SK-N-DZ (cell line): ENCODE measurements at places on chromosomes 13 and 19.
A peak's percentile ranks its signal among the peaks of the same experiment; 100 is the strongest.

DNA sequence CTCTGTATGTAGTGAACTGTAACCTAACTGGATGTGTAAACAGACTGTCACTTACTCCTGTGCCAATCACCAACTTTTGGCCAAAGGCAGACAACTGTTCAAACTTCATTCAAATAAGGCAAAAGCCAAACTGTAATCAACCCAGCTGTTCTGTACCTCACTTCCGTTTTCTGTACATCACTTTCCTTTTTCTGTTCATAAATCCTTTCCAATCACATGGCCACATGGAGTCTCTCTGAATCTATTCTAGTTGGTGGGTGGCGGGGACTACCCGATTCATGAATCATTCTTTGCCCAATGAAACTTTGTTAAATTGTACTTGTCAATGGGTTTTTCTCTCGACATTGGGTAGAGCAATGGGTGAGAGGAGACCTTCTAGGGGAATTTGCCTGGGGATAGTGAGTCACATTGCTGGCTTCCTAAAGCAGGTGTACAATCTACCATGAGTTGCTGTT is 178.3 kb upstream of the RFC3 start:
- no peak for DNase-seq

- DNase-seq = no peak
Measured at GRCh38 chr19:48539503-48540096, 12.4 kb upstream of the SULT2B1 start.

- no peak for DNase-seq
Measured at GRCh38 chr13:67619351-67619994, 389.3 kb upstream of the PCDH9 start.

DNA sequence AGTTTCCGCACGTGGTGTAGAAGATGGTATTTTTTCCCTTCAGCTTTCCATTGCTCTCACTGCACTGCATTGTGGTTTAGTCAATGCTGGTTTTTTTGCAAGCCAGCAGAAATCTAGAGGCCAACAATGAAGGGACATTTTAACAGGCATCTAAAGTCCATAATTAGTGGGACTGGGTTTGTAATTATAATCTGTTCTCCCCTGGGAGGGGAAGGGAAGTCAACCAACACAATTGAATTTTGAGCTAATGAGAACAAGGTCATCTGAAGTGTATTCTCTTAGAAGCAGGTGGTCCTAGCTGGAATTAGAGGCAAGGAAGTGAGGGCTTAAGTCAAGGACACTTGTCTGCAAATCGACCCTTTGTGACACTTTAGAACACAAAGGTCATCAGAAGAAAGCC is 156.4 kb downstream of the MYO16 start:
- DNase-seq = peak; percentile 59

GRCh38 chr19:44002566-44003460 is at the start of gene ZNF230:
Gene ZNF230, plus strand, starts transcription at chr19:44002957. Its CDS starts 4,122 bp downstream, at chr19:44007079.
- DNase-seq = peak; percentile 93

DNA sequence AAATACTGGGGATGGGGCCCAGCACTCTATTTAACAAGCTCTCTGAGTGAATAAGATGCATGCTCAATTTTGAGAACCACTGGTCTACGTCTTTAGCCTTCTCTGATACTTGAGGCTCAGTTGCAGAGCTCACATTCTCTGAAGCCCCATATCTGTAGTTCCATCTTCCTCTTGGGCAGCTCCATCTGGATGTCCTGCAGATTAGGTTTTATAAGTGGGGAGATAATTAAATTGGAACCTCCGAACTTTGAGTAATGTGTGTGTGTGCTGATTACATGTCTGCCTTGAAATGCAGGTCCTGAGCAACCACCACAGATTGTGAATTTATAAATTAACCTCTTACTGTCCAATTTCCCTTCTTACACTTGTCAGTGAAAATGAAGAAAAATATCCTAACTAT is 7.2 kb upstream of the RASL11A start:
- DNase-seq = peak; percentile 97

- DNase-seq = no peak
Measured at GRCh38 chr13:112974671-112975070, 5.7 kb downstream of the MCF2L start.

DNA sequence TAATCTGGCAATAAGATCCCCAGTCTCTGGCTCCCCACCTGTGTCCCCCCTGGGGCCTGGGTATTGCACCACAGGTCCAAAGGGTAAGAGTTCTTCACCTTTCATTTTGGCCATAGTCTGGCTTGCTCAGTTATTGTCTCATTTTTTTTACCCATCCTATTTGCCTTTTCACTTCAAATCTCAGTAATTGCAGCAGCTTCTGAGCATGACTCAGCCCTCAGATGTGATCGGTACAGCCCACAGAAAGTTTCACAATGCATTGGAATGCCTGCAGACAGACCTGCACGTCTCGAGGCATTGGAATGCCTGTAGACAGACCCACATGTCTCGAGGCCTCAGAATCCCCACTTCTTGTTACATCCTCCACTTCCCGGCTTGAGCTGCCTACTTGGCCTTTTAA is 173.6 kb downstream of the NUFIP1 start:
- no peak for DNase-seq

DNA sequence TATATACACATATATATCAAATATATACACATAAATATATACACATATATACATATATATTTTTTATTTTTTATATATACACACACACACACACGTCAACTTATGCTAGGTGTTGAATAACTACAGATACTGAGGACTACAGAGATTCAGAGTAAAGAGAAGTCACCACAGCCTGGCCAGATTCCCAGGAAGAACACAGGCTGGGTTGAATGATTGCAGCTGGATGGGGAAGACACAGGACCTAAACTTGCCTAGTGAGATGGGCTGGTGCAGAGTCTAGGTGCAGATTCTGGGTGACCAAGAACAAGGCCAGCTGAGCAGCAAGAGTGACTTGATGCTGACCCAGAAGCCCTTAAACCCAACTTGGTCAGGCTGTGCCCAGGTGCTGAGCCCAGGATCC is 241.3 kb downstream of the KCTD12 start:
- no peak for DNase-seq

DNA sequence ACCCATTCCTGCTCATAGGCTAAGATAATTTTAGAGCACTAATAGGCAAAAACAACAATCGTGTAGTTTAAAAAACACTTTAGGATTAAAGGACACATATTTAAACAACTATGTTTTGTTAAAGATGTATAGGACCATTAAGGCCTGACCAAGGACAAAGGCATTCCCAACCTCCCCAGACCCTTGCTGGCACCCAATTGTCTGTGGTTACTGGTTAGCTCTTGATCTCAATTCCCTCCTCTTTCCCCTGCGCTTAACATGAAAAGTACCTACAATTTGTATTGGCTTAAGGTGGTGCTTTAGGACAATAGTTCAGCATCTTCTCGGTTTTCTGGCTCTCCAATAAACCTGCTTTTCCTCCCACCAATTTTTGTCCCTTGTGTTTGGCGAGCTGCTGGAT is 51.0 kb downstream of the TEX26 start:
- no peak for DNase-seq
